ENCODE measurements at places on chromosomes 1 and 21. TPM values are rescaled to one million over a fixed set of nuclear protein-coding genes. Genes with fewer than 3 reads are reported as not detected.

- DNase-seq, result no peak
Observed at GRCh38 chr1:170367615-170368014, 164.4 kb upstream of the GORAB start.

Gene LCE1E
- total RNA-seq, result not detected

DNA sequence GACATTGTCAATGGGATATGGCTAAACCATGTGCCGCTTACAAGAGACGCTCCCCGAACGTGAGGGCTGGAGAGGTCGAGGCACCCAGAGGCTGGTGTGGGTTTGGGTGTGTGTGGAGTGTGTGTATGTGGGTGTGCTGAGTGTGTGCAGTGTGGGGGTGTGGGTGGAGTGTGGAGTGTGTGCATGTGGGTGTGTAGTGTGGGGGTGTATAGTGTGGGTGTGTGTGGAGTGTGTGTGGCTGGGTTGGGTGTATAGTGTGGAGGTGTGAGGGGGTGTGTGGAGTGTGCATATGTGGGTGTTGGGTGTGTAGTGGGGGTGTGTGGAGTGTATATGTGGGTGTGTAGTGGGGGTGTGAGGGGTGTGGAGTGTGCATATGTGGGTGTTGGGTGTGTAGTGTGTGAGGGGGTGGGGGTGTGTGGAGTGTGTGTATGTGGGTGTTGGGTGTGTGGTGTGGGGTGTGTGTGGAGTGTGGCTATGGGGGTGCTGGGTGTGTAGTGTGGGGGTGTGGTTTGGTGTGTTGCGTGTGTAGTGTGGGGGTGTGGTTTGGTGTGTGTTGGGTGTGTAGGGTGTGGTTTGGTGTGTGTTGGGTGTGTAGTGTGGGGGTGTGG is 42.2 kb downstream of the SLC19A1 start:
- DNase-seq, result no peak

Gene HSPA6
- total RNA-seq, result 1.5 TPM

Gene PLEKHA6
- 0.33 TPM for total RNA-seq

DNA sequence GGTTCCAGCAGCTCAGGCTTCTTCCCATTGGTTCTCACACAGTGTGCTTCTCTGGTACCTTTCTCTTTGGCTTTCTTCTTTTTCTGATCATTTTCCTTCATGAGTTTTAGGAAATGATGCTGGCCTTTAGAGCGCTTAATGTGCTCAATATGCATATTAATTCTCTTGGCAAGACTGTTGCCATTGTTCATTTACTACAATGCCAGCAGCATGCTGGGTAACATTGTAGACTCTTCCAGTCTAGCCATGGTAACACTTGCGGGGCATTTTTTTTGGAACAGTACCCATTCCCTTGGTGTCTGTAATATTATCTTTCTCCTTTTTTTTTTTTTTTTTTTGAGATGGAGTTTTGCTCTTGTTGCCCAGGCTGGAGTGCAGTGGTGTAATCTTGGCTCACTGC is 21.7 kb downstream of the UBE4B start:
- no peak for DNase-seq

- no peak for DNase-seq
Observed at GRCh38 chr1:154400381-154400801, 4.8 kb upstream of the IL6R start.

Gene INKA2
- total RNA-seq, result 0.73 TPM

DNA sequence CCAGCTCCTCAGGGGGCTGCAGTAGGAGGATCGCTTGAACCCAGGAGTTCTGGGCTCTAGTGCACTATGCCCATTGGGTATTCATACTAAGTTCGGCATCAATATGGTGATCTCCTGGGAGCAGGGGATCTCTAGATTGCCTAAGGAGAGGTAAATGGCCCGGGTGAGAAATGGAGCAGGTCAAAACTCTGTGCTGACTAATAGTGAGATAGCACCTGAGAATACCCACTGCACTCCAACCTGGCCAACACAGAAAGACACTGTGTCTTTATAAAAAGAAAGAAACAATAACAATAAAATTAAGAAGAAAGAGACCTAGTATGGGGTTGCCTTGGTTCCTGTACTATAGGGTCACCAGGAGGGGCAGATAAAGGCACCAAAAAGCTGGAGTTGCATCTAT is 13.7 kb upstream of the DUSP12 start:
- DNase-seq, result no peak

DNA sequence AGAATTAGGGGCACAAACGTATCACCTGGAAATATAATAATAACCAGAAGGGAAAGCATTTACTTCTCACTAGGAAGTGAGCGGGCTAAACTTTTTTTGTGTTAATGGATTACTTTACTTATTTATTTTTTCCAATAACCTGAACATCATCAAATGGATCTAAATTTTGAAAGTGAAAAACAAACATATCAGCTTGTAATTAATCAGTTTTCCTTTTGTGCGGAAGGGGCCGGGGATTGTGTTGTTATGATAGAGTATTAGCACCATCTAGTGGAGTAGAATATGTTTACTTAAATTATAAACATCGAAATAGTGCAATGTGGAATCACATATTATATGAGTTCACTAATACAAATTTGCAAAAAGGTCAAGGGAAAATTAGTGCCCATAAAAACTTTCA is 9.0 kb downstream of the CFH start:
- peak; percentile 21 for DNase-seq

DNA sequence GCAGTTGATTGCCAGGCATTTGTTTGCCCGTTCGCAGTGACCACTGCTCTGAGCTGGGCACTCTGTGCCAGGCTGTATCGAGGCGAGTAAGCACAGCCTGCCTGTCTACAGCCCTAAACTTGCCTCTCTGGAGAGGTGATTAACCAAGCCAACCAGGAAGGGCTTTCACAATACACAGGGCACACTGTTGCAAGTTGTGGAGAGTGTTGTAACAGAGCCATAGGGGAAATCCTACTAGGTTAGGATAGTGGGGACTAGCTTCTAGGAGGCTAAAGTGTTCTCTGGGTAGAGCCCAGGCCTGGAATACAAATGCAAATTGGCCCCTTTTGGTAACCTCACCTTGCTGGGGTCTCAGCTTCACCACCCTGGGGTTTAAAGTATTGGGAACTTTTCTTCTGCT is 23.8 kb downstream of the PRDM2 start:
- no peak for DNase-seq

DNA sequence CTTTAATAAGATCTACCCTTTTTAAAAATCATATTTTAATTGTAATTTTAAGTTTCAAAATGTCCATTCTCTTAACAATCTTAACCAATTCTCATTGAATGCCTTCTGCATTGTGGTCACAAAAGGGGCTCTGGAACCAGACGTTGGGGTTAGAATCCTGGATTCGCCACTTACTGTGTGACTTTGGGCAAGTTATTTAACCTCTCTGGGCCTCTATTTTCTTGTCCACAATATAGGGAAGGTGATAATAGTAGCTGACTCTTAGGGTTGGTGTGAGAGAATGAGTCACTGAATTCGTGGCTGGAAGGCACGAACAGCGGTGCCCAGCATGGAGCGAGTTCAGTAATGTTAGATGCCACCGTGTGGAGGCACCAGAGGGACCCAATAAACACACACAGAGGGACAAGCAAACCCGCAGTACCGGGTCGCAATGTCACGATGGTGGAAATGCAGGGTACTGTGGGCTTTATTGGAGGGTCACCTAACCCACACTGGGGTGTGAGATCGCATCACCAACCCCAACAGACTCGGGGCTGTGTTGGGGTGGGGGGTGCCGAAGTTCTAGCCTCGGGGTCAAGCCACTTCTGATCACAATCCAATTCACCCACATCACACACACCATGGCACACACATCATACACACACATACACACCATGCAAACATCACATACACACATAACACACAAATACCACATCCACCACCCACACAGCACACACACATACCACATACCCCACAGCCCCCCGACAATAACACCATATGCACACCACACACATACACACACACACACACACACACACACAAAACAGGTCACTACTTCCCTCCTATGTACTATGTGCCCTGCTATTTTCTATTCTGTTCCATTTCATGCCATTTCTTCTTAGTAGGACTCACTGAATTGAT is 27.0 kb upstream of the IFNAR2 start:
- no peak for DNase-seq

DNA sequence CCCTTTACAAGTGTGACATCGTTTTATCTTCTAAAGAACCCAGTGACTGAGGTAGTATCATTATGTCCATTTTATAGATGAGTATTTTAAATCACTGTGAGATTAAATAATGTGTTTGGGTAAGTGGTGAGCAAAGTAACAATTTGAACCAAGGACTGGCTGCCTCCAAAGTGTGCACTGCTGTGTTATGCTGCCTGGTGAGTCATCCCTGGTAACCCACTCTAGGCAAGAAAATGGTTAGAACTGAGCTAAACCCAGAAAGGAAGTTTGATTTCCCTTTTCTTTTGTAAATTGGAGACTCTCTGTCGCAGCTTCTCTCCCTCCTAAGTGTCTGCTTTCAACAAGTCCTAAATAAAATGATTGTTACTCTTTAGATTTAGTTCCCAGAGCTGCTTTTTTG is 342.8 kb upstream of the KAZN start:
- DNase-seq, result no peak

- DNase-seq, result no peak
Observed at GRCh38 chr1:235947989-235948388, 81.3 kb upstream of the LYST start.

Gene SFN
- total RNA-seq, result 7.0 TPM

Gene DNALI1
- total RNA-seq, result not detected

Gene CLCNKA
- not detected for total RNA-seq

GRCh38 chr21:41349619-41350390 is 12.0 kb upstream of the MX2 start:
- no peak for DNase-seq

Gene FBXO44
- total RNA-seq, result 2.2 TPM

GRCh38 chr1:94772845-94773244 is 47.3 kb upstream of the SLC44A3 start:
- no peak for DNase-seq

Gene ASCL5
- not detected for total RNA-seq

All from HT1080 (cell line).